ENCODE measurements at places on chromosomes 6 and 20.

DNA sequence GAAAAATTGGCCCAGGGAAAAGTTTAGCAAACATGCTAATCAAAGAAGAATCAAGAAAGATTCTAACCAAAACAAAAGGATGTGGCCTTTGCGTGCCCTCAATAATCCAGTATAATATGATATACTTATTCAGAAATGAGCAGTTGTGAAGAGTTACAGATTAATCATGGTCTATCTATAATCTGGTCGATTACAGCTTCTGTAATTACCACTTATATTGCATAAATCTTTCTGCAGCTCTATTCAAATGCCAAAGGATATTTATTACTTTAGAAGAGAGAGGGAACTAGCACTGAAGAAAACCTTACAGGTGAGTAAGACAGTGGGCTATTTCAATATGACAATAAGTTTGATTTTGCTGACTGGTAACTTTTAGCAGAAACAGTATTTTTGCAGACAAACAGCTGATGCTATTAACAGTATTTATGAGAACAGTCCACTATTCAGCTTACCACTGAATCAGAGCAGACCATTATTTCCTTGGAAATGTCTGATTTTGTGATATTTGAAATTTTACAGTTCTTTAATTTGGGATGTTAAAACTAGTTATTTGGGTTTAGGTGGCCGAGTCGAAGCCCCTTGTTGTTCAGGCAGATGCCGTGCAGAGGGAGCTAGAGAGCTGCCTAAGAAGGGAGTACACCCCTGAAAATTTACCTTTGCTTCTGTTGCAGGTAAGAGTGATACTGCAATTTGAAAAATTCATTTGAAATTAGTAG is 92.2 kb downstream of the CEP57L1 start:
- peak; percentile 57 for DNase-seq

- DNase-seq = no peak
Observed at GRCh38 chr6:111427341-111428116, 55.5 kb downstream of the REV3L start.

GRCh38 chr6:142945446-142946180 is 637 bp upstream of the HIVEP2 start:
- DNase-seq = peak; percentile 47

DNA sequence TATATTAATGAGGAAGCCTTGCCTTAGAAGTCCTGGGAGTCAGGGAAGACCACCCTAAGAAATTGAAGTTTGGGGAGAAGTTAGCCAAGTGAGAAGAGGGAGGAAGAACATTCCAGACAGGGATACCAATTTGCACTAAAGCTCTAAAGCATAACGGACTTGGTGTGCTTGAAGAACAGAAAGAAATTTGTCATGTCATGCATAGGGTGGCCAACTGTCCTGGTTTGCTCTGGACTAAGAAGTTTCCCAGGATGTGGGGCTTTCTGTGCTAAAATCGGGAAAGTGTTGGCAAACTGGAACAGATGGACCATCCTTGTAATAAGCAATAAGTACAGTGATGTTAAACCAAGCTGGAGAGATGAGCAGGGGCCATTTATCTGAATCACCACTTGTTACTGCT is 217.6 kb downstream of the ZNF217 start:
- DNase-seq = no peak

GRCh38 chr6:84512391-84512790 is 252.0 kb downstream of the TBX18 start:
- DNase-seq = no peak

Measured in liver (tissue), 10 donors.